ENCODE measurements at places on chromosomes 3 and 15. TPM values are rescaled to one million over a fixed set of nuclear protein-coding genes. Genes with fewer than 3 reads are reported as not detected.

The UPK1B gene
- not detected for total RNA-seq

The GTF2E1 gene
- 35.7 TPM for total RNA-seq

DNA sequence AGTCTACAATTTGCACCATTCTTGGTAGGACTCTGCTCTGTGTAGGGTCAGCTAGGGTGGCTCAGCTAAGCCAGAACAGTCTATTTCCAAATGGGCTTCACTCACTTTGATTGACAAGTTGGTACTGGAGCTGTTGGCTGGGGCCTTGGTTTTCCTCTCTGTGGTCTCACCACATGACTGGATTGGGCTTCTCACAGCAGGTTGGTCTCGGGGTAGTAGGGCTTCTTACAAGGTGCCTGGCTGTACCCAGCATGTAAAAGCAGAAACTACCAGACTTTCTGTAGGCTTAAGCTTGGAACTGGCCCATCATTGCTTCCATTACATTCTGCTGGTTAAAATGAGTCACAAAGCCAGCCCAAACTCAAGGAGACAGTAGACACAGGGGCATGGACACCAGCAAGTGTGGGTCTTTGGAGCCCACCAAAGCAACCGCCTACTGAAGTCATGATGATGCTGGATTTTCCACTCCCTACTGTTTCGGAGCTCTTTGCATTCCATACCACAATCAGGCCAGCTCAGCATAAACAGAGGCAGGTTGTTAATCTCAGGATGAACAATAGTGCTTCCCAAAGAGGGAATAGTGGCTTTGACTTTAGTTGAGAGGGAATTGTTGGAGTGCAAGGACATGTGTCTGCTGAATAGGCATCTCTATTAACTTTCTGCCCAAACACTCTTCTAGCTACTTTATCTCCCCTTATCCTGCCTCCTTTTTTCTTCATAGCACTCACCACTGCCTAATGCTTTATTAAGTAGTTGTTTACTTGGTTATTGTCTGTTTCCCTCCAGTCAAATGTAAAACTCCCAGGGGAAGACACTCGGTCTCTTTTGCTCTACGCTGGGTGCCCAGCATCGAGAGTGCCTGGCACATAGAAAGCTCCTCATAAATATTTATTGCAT, 78.0 kb upstream of the RARB start:
- H3K36me3 ChIP-seq = no peaks in the 10 kb centered on the region
- DNase-seq = no peak
- H3K4me1 ChIP-seq = peaks cover 14% of the 10 kb centered on the region
- no peak overlapping the region for H3K27ac ChIP-seq

GRCh38 chr15:60044636-60045270, 40.6 kb downstream of the FOXB1 start:
- H3K4me3 ChIP-seq = no peak overlapping the region
- DNase-seq = no peak
- H3K27me3 ChIP-seq = peaks cover 5% of the 10 kb centered on the region
- no peak overlapping the region for H3K27ac ChIP-seq

DNA sequence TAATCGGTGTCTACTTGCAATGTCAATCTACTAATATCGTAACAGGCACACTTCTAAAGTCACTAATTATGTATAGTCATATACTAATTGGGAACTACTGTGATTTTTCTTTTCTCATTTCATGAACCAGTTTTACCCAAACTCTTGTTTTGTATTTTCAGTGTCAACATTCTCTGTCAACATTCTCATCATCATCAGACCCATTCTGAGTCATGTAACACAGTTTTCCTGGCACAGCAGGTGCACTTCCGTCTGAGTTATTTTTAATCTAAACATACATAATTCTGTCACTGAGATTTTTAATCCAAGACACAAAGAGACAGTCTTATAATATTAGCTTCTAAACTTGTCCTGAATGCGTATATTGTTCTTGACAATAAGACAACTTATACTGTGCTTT, 205.1 kb upstream of the EIF1B start:
- DNase-seq = no peak
- H3K4me1 ChIP-seq = peaks cover 26% of the 10 kb centered on the region
- no peak overlapping the region for H3K4me3 ChIP-seq
- H3K27ac ChIP-seq = no peak overlapping the region
- H3K27me3 ChIP-seq = peaks cover 7% of the 10 kb centered on the region
- no peaks in the 10 kb centered on the region for H3K36me3 ChIP-seq

GRCh38 chr3:50205413-50206276, 574 bp downstream of the SLC38A3 start:
- DNase-seq = no peak
- no peak overlapping the region for H3K4me3 ChIP-seq

GRCh38 chr15:35764661-35765519, 218.9 kb upstream of the DPH6 start:
- H3K4me1 ChIP-seq = no peaks in the 10 kb centered on the region
- H3K27me3 ChIP-seq = no peaks in the 10 kb centered on the region
- no peak for DNase-seq
- no peak overlapping the region for H3K27ac ChIP-seq
- no peaks in the 10 kb centered on the region for H3K36me3 ChIP-seq

GRCh38 chr3:181622365-181622764, 89.4 kb upstream of the SOX2 start:
- H3K27me3 ChIP-seq = no peaks in the 10 kb centered on the region
- no peak overlapping the region for H3K27ac ChIP-seq
- H3K4me3 ChIP-seq = no peak overlapping the region
- H3K4me1 ChIP-seq = no peaks in the 10 kb centered on the region
- no peak for DNase-seq
- H3K36me3 ChIP-seq = no peaks in the 10 kb centered on the region

DNA sequence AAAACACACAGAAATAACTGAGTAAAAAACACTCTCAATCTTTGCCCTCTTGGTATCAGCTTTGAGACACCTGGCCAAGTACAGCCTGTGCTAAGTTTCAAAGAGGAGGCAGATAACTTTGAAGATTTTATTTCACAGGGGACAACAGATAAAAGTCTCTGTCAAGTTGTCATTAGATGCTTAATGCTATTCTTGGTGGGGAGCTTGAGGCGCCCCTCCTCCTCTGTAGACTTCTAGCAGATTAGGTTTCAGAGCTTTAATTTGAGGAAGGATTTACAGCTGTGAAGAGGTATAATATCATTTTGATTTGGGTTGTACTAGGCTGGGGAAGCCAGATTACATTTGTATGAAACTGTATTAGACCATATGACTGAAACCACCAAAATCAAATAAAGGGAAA, 620.3 kb downstream of the FHIT start:
- H3K27ac ChIP-seq = no peak overlapping the region
- H3K27me3 ChIP-seq = peaks cover 13% of the 10 kb centered on the region
- no peak overlapping the region for H3K4me3 ChIP-seq
- H3K4me1 ChIP-seq = no peaks in the 10 kb centered on the region
- no peaks in the 10 kb centered on the region for H3K36me3 ChIP-seq
- no peak for DNase-seq

- H3K36me3 ChIP-seq = no peaks in the 10 kb centered on the region
- no peak overlapping the region for H3K27ac ChIP-seq
- DNase-seq = no peak
- peaks cover 14% of the 10 kb centered on the region for H3K4me1 ChIP-seq
- no peak overlapping the region for H3K4me3 ChIP-seq
Observed at GRCh38 chr3:133475245-133476010, 75.6 kb downstream of the BFSP2 start.

DNA sequence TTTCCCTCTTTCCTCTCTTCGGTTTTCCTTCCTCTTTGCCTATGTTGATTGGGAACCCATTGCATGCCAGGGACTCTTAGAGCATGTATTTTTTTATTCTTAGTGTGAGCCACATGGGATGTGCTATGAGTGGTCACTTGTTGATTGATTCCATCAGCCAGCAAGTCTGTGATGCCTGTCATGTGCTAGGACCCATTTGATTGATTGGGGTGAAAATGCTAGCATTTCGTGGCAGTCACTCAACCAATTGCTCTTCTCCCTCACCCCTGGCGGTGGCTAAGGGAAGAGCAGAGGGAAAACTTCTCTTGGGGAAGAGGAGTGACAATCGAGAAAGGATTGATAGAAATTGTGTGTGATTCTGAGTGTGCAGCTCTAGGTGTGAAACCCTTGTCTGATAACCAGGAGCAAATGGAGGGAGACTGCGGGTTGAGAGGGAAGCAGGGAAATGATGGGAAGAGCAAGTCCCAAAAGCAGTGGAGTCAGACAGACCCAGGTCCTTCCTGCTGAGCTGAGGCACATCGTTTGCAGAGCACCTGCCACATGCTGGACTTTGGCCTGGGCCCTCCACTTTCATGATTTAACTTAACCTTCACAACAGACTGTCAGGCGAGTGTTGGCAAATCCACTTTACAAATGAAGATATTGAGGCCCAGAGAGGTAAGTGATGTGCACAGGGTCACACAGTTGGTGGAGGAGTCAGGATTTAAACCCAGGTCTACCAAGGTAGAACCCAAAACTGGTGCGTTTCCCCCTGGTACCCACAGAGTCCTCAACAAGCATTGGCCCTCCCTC, 40.0 kb downstream of the SLC6A11 start:
- H3K27me3 ChIP-seq = peaks cover 32% of the 10 kb centered on the region
- H3K27ac ChIP-seq = no peak overlapping the region
- H3K36me3 ChIP-seq = no peaks in the 10 kb centered on the region
- no peaks in the 10 kb centered on the region for H3K4me1 ChIP-seq
- DNase-seq = no peak
